ENCODE measurements at places on chromosomes 16 and 17.

DNA sequence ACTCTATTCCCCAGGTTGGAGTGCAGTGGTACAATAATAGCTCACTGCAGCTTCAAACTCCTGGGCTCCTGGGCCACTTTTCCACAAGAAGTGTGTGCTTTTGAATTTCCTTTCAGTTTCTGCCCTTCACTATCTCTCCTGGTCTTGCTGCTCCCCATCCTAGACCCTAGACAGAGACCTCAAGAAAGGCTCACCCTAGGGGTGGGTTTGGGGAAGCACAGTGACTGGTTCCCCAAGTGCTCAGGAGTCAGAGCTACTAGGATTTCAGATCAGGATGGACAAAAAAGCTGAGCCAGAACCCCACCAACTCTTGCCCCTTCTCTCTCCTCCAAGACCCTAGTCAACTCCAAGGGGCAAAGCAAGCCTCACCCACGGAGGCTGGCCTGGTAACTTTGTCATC is 1.6 kb upstream of the SEBOX start:
- DNase-seq: no peak

DNA sequence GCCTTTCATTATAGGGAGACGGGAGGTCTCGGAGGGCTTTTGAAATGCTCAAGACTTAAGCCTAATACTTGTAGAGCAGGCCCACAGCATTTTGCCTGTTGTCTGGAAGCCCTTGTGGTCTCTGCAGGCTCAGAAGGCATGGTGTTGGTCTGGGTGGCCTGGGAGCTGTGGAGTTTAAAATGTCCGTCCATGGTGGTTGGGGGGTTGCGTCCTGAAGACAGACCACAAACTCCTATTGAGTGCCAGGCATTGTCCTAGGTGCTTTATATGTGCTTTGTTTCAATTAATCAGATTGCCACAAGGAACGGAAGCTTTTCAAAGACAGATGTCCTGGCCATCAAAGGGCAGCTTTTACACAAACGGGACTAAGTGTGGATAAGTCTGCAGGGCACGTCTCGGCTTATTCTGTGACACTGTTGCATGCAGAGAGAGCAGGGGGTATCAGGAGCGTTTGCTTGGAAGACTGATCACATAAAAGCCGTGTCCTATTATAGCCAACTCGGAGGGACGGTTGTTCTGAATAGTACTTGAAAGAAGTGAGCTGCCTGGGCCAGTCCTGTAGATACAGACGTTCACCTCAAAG is 7.8 kb downstream of the NTN1 start:
- DNase-seq: no peak

- no peak for DNase-seq
Measured at GRCh38 chr17:73118951-73119391, 26.5 kb upstream of the SLC39A11 start.

GRCh38 chr17:66570447-66571195 is 264.3 kb upstream of the CACNG5 start:
- DNase-seq: no peak

DNA sequence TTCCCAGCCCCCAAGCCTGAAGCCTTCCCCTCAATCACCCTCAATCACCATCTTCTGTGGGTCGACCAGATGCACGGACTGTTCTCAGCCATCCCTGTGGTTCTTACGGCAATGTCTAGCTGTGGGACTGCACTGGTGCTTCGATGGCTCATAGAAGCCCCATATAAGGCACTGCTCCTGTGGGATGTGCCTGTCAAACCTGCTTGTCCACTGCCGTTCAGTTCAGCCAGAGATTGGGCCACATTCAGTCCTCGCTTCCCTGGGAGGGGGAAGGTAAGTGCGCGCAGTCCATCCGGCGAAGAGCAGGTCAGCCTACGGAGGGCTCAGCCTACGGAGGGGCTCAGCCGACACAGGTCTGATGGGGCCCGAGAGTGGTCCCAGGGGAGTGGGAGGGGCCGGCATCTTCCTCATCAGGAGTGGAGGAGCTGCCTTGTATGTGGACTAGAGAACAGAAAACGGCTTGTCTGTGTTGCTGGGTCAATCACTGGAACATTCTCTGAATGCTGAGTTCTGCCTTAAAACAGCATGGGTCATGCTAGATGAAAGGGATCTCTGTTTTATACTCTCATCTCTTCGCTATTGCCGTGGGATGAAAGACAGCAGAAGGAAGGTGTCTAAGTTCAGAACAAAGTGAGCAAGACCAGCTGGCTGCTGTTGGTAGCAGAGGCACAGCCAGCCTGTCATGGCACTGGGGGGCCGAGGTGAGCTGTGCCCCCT is at the start of gene CARD14:
Gene CARD14, plus strand, starts transcription at position 247 of the 717 bp plus-strand sequence. CDS start 11,409 bp downstream, outside the sequence.
- no peak for DNase-seq

DNA sequence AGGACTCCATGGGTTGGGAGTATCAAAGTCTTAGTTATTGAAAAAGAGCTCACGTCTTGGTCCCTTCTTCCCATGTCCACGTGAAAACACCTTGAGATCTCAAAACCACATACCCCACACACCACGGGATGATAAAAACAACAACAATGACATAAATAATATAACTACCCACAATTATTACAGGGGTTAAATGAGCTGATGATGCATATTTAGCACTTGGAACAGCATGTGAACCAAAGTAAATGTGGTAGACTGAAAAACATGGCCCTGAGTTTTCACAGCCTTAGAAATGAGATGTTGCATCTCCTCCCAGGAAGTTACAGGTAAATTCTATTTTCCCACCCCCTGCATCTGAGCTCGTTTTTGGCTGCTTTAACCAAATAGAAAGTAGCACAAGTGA is 208.9 kb downstream of the C16orf95 start:
- no peak for DNase-seq

DNA sequence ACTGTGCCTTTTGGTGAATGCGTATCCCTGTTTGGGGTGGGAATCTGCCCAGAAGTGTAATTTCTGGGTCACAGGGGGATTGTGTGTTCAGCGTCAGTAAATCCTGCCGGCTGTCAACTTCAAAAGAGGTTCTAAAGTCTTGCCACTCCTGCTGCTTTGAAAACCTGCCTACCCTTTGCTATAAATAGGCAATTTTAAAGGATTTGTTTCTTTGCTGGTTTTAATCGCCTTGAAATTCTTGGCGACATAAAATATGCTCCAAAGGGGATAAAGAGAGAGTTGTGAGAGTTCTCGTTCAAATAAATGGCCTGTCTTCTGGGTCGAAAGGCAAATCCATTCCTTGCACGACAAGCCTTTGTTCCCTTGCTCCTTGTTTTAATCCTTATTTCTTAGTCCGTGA is 143.4 kb downstream of the IRF8 start:
- DNase-seq: no peak

DNA sequence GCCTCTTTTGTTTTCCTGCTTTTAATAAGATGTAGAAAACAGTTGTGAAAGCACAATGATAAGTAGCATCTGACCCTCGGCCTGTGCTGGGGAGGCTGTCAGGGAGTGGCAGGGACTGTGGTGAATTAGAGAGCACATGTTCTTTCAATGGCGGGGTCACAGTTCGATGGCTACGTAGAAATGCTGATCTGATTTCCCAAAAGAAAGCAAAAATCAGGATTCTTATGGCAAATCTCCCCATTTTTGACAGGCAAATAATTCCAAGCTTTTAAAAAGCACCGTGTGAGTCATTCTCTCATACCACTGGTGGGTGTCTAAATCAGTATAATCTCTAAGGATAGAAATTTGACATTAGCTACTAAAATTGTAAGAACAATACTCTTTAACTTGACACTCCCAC is 4.2 kb upstream of the MAPK7 start:
- no peak for DNase-seq

DNA sequence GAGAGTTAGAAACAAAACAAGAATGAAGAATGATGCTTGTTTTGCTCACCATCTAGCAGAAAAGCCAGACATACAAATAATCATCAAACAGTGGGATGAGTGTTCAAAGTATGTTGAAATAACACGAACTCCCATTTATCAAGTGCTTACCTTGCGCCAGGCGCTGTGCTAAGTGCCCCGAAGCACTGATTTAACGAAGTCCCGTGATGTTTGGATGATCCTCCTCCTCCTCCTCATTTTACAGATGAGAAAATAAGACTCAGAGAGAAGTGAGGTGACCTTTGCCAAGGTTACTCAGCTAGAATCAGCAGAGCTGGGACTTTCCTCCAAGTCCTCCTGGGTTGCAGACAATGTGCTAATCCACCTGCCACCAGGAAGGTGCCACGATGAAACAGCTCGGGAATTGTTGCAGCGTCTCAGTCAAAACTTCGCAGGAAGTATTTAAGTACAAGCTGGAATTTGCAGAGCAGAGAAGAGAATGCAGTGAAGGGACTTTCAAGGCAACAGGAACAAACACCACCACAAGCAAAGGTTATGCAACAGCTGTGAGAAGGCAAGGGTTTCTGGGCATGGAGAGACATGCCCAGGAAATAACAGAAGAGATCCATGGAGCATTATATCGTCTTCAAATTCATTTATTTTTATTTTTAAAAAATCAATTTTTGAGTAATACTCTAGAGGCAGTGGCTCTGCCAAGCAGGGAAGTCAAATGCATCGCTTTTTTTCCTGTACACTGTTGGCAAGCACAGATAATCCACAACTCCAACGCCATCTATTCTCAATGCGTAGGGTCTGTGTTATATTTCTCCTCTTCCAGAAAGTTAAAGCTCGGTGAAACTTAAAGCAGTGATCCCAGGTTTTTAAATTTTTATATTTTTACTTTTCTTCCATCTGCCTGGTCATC is 11.1 kb downstream of the PRCD start:
- DNase-seq: no peak

GRCh38 chr17:49688848-49689247 is 11.0 kb upstream of the SPOP start:
- no peak for DNase-seq

DNA sequence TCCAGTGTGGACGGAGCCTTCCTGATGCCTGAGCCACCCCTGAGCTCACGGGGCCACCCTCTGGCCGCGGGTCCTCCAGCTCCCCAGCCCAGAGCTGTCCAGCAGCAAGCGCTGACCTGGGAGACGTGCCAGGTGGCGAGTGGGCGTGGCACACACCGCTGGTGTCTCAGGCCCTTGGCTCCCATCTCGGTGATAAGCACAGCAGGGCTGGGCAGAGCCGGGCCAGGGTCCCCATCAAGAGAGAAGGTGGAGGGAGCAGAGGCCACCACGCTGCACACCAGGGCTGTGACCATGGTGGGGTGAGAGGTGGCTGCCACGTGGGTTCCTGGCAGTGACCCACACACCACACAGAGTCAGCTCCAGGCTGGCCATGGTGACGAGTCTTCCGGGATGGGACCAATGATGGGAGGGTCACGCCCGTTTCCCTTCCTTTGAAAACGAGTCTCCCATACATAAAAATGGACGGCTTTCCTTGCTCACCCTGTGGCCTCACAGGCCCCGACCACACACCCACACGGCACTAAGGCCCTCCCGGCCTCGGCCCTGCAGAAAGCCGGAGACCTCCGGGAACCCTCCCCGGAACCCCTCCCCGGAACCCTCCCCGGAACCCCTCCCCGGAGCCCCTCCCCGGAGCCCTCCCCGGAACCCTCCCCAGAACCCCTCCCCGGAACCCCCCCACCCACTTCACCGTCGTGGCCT is 16.8 kb downstream of the UTS2R start:
- no peak for DNase-seq

All from stimulated activated CD4-positive, alpha-beta T cell treated with anti-CD3 and anti-CD28 coated beads, Interleukin-1b, Interleukin-23, amount 100 ng/mL, for 4 hours (primary cell).